ENCODE measurements at places on chromosomes 1 and 21.

GRCh38 chr1:204075890-204076846 lies 3.3 kb downstream of the SOX13 start:
- no peak for DNase-seq

DNA sequence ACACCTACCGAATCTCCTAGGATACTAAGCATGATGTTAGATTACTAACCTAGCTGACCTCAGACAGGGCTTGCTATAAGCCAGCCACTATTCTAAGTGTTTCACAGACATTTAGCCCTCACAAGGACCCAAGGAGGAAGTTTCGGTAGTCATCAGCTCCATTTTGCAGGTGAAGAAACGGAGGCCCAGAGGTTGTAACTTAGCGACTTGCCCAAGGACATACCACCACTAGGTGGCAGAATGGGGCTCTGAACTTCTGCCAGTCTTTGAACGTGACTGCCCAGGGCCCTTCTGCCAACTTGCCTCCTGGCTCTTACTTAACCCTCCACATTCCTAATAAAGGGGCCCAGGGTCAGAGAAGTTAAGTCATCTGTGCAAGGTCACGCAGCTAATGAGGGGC lies 283.5 kb downstream of the C1orf94 start:
- DNase-seq: no peak

GRCh38 chr1:24688621-24689195 lies 45.6 kb downstream of the SRRM1 start:
- peak; percentile 25 for DNase-seq

- no peak for DNase-seq
These were observed 120.1 kb downstream of the CLIC6 start for GRCh38 chr21:34788879-34789278.

Data from stimulated activated CD8-positive, alpha-beta memory T cell treated with anti-CD3 and anti-CD28 coated beads, Interleukin-12 subunit alpha, Interleukin-12 subunit beta, amount 100 ng/mL, for 4 hours (primary cell).